ENCODE measurements at places on chromosomes 7 and 10.

DNA sequence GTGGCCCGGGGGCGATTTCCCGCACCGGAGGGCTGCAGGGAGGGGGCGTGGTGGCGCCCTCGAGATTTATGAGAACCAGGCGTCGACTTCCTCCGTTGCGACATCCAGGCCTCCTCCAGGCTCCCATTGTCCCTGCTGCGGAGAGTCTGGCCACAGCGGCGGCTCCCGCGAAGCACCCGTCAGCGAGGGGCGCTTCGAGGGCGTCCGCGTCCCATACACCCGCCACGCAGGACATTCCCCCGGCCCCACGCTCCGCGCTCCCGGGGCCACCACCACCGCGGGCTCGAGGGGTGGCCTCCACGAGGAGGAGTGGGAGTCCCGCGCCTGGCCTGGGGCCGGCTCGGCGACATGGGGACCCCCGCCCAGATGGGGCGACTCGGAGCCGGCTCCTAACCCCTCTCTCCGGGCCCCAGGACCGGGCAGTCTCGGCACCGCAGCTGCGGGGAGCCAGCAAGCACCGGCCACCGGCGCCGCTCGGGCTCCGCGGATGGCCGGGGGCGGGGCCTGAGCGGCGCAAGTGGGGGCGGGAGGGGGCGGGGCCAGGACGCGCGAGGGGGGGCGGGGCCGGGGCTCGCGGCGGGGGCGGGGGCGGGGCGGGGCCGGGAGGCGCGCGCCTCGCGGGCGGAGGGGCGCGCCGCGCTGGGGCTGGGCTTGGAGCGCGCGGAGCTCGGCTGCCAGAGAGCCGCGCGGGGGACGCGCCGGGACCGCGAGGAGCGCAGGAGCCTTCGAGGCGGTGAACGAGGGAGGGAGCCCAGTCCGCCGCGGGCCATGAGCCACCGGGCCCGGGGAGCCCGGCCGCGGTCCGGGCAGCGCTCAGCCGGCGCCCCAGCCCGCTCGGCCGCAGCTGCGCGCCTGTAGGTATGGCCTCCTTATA lies at the start of gene SH2B2:
Gene SH2B2, plus strand, starts transcription at position 632 of the 874 bp plus-strand sequence. CDS start 13,683 bp downstream, outside the sequence.
- DNase-seq, result no peak

- DNase-seq, result no peak
Observed at GRCh38 chr10:34523017-34523767, 291.9 kb downstream of the PARD3 start.

DNA sequence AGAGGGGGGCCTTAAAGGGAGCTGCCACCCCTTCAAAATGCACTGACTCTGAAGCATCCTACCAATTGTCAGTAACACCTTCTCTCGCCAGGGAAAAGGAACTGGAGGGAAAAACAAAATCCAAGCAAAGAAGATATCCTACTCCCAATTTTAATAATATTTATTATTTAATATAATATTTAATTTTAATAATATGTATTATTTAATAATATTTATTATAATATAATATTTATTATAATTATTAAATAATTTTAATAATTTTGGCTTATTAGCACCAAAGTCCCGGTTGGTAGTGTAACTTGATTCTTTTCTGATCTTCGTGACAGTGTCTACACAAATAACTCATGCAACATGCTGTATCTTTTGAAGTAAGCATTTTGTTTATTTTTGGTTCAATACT lies 58.6 kb upstream of the AGBL3 start:
- DNase-seq, result no peak

GRCh38 chr10:44978570-44979280 lies at the start of gene DEPP1:
Gene DEPP1, minus strand, starts transcription at chr10:44978809. Its CDS starts 779 bp downstream, at chr10:44978030.
- no peak for DNase-seq

GRCh38 chr10:60848126-60848525 lies 69.8 kb downstream of the CDK1 start:
- DNase-seq, result no peak

All from cortex of kidney (tissue), 1 donor.